ENCODE measurements at places on chromosomes 3 and 15.

- no peak for DNase-seq
Observed at GRCh38 chr15:70867911-70868467, 14.0 kb upstream of the LARP6 start.

DNA sequence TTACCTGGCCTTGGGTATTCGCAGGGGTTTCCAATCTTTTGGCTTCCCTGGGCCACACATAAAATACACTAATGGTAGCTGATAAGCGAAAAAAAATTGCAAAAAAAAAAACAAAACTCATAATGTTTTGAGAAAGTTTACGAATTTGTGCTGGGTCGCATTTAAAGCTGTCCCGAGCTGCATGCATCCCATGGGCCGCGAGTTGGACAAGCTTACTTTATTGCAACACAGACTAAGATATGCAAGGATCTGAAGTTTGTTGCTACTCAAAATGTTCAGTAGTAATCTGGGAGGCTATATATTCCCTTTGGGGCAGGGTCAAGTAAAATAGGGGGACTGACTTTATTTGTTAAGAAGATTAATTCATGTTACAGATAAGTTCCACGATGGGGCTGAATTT lies 247.9 kb downstream of the CD47 start:
- no peak for DNase-seq

- DNase-seq = no peak
Observed at GRCh38 chr3:12097971-12098370, 60.7 kb downstream of the TIMP4 start.

DNA sequence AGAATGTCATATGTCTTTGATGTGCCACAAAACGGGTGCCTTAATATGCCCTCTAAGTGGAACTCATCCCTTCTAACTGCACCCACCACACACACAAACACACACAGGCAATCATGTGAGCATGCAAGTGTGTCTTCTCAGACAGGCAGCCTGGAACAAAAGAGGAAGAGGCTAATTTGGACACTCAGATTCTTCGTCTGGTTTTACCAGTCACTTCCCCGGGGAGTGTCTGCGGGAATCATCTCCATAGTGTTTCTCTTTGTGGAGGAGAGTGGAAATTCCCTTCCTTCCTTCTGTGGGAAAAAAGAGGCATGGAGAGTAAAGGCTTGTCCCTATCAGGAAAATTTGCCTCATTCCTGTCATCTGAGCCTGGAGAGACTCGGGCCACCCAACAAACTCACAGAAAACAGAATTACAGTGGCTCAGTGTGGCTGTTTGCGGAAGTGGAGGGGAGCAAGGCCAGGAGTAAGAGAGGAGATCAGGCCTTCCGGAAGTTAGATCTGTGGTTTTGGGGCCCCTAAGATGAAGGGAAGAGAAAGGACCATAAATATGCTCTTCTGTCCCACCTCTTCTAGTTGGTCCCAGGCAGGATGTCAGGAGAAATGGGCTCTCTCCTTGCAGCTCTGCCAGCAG lies 212.6 kb upstream of the SEMA6D start:
- no peak for DNase-seq

DNA sequence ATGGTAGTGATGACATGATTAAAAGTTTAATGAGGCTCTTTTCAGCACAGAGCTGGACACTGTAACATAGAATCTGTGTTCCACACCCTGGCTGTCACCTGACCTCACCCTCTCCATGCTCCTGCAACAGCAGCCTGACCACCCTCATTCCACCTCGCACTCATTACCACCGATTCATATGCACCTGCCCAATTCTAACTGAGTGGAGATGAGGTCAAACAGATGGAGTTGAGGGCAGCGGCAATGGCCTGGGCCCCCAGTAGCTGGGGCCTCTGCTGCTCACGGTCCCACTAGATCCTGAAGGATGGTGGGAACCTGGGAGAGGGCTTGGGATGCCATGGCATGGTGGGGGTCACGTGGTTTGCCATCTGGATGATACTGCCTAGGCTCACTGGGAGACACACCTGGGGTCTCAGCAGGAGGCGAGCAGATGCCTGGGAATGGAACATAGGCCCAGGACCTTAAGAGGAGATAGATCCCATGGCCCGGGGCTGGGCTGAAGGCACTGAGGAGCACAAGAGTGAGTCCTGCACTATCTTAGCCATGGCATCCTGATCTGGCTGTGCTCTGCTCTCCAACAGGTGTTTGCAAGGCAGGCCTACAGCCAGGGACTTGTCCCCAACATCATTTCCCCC lies 1.3 kb downstream of the SCN5A start:
- no peak for DNase-seq

DNA sequence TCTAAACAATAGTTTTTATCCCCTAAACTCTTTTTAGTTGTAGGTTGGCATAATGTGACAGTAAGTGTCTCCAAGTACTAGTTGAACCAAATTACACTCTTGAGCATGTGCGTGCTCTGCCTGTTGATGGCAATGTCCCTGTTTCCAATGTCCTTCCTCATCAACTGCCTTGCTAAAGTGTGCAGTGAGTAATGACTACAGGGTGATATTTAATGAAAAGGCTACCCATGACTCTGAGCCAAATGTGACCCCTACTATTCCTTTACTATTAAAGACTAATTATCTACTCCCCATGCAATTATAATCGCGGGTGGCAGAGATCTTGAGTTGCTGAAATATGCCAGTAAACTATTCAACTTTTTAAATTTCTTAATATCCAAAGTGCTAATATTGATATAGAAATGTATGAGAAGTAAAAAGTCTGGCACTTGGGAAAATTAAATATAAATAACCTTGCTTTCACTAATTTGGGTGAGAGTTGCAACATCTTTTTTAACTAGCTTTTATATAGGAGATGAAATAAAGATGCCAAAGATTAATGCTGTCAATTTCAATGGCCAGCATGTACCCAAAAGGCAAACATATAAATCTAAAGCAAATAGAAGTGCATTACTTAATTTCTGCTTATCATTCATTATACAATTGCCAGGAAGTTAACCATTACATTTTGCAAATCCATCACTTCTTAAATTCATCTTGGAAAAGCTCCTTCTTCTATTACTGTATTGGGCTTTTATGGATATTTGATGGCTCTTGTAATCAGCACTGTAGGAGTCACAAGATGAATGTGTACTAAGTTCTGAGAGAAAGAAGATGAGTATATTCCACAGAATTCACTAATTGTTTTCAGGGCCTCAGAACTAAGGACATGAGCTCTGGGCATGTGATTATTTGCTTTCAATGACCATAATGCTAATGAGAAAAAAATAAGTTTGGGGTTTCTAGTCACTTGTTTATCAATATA lies 518.2 kb upstream of the NAALADL2 start:
- DNase-seq = no peak
